ENCODE measurements at places on chromosomes 7 and 10.

- no peak for DNase-seq
These were observed 17.0 kb downstream of the CADPS2 start for GRCh38 chr7:122869260-122869659.

DNA sequence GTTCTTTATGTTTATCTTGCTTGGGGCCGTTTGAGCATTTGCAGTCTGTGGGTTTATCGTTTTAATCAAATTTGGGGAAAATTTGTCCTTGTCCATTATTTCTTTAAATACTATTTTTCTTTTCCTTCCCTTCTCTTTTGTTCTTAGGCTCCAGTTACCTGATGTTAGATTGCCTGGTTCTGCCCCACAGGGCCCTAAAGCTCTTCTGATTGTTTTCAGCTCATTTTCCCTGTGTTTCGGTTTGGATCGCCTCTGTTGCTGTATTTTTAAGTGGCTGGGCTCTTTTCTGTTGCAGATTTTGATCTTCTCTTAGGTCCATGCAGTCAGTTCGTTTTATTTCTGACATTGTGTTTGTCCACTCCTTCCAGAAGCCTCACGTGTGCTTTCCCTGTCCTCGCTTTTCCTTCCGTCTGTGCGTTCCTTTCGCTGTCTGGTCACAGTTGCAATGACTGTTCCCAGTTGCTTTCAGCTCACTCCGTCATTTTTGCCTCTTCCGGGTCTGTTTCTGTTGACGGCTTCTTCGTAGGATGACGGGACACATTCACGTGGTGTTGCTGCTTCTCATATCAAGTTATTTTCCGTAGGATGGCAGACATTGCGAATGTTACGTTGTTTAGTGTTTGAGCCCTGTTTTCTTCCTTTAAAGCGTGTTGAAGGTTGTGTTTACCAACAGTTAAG is 111.4 kb downstream of the INPP5A start:
- no peak for DNase-seq

- no peak for DNase-seq
These were observed 2.4 kb downstream of the SORBS1 start for GRCh38 chr10:95558593-95559320.

- DNase-seq: no peak
These were observed 190.5 kb downstream of the GLI3 start for GRCh38 chr7:42046483-42046882.

GRCh38 chr10:84054743-84055142 is 84.6 kb upstream of the GHITM start:
- no peak for DNase-seq

DNA sequence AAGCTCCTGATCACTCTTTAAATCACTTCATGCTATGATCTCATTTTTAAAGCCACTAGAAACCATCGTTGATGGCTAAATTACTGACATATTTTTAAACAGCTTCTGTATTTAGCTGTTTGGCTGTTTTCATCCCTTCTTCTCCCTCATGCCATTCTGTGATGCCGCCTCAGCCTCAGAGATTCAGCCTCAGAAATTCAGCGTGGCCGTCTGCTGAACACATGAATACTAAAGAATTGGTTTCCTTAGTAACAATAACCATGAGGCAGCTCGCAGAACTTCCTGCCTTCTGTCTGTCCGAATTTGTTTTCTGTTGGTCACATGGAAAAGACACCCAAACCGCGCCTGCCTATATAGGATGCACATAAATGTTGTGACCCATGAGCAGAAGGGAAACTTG is 31.0 kb upstream of the FZD1 start:
- DNase-seq: no peak

GRCh38 chr7:81393018-81393417 is 376.8 kb downstream of the HGF start:
- no peak for DNase-seq

DNA sequence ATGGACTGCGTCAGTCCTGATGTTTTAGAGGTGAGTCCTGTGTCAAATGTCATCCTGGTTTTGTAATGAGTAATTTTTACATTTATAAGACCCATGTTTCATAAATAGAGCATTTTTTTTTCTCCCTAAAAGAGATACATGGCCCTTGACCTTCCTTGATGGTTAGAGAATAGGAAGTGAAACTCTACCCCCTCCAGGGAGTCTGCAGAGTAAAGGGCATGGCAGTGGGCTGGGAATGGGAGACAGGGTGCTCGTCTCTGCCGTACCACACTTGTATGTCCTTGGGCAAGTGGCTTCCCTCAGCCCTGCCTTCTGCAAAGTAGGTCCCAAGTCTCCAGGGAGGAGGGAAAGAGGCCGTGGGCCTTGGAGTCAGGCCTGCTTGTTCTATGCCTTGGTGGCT is 63.9 kb downstream of the WDFY4 start:
- no peak for DNase-seq

DNA sequence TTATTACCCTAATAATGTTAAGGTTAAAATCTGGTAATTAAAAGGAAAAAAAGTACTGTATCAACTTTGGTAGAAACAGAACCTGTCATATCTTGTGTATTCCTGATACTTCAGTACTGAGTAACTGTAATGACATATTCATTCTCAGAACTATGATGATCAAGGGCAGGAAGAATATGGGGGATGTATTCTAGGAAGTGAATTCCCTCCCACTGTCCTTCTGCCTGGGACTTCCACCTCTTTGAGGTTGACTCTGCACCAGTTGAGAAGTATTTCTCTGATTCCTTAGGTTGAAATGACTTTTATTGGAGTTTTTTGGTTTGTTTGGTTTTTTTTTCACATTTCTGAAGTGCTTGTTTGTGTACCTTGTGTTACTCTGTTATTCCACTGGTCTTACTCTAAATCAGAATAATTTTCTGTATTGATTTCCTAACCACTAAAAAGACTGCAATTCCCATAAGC is 36.9 kb downstream of the WASL start:
- DNase-seq: no peak
